Activated CD4-positive, alpha-beta T cell treated with anti-CD3 and anti-CD28 coated beads for 4 hours (primary cell): ENCODE measurements at places on chromosomes 1 and 21.

GRCh38 chr1:63475761-63476160, 47.3 kb downstream of the ITGB3BP start:
- no peak for DNase-seq

DNA sequence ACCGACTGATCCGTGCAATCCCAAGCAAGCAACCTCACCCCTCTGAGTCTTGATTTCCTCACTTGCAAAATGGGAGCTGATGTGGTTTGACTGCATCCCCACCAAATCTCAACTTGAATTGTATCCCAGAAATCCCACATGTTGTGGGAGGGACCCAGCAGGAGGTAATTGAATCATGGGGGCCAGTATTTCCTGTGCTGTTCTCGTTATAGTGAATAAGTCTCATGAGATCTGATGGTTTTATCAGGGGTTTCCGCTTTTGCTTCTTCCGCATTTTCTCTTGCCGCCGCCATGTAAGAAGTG, 58.4 kb downstream of the FHAD1 start:
- no peak for DNase-seq

GRCh38 chr1:180577361-180577760, 18.6 kb downstream of the OVAAL start:
- DNase-seq: no peak

GRCh38 chr1:26690157-26690556, 5.7 kb upstream of the ARID1A start:
- DNase-seq: no peak

DNA sequence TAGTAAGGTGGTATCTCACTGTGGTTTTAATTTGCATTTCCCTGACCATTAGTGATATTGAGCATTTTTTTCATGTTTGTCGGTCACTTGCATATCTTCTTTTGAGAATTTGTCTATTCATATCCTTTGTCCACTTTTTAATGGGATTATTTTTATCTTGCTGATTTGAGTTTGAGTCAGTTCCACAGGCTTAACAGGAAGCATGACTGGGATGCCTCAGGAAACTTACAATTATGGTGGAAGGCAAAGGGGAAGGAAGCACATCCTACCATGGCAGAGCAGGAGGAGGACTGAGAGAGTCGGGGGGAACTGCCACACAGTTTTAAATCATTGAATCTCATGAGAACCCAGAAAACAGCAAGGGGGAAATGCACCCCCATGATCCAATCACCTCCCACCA, 51.1 kb downstream of the ODF2L start:
- no peak for DNase-seq

- DNase-seq: no peak
Observed at GRCh38 chr1:111225717-111226400, 1.7 kb upstream of the CHI3L2 start.

DNA sequence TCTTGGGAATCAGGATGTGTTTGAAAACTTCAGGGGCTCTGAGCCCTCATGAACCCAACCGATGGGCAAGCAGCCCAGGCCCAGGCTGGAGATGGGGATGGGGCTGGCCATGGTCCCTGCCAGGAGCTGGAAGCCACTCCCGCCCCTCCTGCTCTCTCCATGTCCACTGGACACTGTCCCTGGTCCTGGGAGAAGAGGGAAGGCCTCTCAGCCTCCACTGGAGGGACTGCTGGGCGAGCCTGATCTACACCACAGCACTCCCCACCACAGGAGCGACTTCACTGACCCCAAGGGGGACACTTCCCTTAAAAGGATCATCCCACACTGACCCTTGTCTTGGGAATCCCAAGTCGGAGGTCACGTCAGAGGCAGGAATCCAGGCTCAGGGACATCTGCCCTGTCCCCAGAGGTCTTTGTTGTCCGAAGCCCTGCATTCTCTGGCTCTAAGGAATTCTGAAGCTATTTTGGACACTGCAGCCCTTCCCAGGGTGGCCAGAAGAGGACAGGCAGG, 16.9 kb upstream of the COL18A1 start:
- no peak for DNase-seq

- no peak for DNase-seq
Observed at GRCh38 chr1:14599800-14600199, 1.3 kb downstream of the KAZN start.

- no peak for DNase-seq
Observed at GRCh38 chr1:220889333-220889732, 10.1 kb downstream of the HLX start.

DNA sequence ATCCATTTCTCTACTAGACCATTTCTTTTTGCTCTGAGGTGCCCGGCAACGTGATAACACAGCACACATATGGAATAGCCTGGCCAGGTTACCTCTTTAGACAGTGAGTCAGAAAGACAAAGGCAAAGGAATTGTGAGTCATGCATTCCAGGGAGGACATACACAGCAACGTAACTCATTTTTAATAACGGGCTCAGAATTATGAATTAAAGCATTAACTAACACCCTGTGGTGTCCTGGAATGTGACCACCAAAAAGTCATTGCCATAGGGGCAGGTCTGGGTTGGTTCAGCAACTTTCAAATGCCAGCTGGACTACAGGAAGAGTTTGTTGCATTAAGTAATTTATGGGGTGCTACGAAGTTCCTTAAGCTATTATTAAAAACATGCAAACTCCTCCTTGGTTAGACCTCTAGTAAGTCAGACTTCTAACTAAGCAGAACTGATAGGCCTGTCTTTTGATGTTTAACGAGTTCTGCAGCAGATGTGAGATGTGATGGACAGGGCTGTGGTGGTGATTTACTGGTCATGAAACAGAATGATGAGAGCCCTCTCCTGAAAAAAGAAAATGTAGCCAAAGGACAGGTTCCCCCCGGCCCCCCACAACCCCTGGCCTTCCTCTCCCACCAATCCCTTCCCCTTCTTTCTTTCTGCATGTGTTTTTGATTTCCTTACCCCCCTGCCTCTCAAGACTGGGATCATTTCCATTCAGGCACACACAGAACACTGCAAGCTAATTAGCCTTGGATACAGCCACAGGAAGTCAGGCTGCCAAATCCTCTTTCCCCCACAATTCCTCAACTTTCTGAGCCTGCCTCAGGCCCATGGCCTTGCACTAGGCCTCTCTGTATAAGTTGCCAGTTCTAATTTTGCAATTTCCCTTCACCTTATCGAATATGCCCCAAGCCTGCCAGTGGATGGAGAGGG, 88.9 kb upstream of the HAO2 start:
- DNase-seq: no peak

DNA sequence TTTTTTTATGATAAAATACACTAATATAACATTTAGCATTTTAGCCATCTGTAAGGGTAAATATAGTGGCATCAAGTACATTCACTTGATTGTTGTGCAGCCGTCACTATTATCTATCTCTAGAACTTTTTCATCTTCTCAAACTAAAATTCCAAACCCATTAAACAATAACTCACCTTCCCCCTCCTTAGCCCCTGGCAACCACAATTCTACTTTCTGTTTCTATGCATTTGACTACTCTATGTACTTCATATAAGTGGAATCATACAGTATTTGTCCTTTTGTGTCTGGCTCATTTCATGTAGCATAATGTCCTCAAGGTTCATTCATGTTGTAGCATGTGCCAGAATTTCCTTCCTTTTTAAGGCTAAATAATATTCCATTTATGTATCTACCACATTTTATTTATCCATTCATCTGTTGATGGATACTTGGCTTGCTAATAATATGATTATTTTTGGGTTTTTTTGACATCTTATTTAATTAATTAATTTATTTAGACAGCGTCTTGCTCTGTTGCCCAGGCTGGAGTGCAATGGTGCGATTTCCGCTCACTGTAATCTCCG, 69.6 kb upstream of the MACF1 start:
- no peak for DNase-seq

DNA sequence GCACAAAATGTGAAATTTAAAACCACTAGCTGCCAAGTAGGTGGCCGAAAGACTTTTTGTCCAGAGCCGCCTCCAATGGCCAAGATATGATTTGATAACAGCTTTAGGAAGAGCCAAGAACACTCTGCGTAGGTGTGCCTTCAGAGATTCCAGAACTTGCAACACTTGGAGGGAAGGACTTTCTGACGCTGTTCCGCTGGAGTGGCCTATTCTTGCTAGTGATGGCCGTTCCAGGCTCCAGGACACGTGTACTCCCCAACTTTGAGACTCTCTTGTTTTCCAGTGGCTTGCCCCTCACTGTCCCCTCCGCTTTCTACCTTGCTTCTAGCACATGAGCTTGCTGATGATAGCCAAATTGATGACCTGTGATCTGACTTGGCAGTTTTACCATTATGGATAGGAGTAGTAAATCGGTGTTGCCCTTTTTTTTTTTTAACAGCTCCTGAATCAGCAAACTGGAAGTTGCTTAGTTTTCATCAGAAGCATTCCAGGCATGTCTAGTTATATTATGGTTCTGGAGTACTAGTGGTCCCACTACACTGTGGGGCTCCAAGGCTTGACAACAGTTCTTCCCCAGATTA, 1.0 kb downstream of the PRDX6 start:
- no peak for DNase-seq

DNA sequence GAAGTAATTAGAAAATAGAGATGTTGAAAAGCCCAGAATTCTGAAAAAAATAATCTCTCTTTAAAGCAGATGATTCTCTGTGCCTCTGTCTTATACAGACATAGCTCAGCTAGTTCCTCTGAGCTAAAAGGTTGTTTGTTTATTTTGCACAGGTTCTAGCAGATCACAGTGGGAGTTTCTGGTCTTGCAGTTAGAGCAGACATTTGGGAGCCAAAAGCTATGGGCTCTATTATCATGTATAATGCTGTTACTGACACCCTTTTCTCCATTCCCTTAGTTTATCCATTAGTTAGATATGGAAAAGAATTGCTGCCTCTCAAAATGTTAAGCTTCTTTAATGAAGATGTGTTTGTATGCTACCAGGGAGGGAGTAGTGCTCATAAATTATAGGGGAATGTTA, 20.5 kb upstream of the CD55 start:
- DNase-seq: no peak

DNA sequence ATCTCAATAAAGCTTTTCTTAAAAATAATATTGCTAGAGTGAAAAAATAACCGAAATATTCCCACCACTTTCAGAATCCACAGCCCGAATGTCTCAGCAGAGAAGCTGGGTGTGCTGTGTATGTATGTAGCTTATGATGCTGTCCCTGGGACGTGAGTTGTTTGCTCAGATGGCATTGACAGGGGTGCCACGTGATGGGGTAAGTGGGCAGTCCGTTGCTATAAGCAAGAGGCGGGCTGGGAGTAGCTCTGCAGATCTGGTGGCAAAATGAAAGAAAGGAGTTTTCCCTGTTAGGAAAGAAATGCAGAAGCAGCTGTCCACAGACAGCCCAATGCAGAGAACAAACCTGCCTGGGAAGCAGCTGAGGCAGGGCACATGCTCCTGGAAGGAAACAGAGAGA, 3.8 kb upstream of the FAM20B start:
- DNase-seq: no peak

GRCh38 chr1:62280960-62281465, 38.2 kb downstream of the KANK4 start:
- DNase-seq: no peak

DNA sequence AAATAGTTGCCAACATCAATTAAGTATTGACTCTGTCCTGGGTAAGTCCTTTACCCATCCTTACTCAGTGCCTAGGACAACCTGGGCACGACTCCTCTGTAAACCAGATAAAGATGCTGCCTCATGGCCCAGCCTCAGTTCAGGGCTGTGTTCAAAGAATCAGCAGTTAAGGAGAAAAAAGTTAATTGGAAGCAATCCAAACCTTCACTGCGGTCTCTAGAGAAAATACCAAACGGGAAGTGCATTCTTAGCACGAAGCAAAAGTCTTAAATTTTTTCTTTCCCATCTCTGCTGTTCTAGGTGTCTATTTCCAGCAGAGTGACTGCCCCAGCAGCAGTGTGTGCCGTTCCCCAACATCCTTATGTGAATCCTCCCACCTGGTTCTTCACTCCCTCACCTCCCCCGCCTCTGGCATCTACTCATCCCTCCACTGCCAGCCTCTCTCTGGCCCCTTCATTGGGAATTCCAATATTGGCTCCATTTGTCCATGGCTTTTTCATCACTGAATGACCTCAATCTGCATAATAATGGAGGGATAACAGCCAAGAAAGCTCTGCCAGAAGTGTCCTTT, 23.2 kb downstream of the KANK4 start:
- no peak for DNase-seq

GRCh38 chr1:53765657-53766056, 26.7 kb upstream of the GLIS1 start:
- no peak for DNase-seq

DNA sequence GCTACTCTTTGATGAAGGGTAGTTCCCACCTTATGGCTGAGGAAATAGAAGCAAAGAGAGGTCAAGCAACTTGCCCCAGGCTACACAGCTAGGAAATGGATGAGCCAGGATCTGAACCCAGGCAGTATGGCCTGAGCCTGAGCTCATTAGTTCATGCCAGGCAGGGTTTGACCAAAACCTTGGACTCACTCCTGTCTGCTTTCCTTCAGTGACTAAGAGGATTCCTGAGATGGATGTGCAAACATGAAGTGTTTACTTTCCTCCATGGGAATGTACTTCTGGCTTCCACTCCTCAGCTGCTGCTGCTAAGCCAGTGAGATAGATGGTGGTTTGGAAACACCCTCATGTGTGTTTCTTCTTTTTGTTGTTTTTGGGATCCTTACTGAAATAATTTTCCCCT, 35.1 kb upstream of the ERRFI1 start:
- DNase-seq: no peak

DNA sequence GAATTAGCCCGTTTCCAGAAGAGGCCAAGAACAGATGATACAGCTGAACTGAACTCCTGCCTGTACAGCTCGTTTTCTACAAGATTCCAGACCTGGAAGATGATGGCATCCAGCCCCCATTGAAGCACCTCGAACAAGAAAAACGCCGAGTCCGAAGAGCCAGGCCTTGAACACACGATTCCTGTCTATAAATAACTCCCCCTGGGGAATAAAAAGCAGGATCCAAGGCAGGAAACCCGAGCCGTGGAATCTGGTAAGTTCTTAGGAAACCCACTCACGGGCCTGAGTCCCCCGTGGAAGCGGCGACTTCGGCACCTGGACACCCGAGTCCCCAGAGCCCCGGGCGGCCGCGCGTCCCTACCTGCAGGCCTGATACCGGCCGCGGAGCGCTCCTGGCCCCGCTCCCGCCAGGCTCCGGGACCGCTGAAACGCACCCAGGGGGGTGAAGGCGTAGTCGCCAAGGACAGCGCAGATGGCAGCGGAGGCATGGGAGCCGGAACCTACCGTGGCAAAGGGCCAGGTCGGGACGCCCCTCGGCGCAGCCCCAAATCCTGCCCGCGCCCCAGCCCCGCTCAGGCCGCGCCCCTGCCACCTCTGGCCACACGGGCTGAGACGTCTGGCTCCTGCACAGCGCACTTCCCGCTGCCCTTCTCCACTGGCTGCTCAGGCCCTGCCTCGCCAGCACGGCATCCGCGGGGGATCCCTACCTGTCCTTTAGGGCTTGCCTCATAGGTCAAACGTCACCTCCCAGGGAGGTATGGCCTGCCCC, 14.0 kb upstream of the HLCS start:
- peak; percentile 8 for DNase-seq

DNA sequence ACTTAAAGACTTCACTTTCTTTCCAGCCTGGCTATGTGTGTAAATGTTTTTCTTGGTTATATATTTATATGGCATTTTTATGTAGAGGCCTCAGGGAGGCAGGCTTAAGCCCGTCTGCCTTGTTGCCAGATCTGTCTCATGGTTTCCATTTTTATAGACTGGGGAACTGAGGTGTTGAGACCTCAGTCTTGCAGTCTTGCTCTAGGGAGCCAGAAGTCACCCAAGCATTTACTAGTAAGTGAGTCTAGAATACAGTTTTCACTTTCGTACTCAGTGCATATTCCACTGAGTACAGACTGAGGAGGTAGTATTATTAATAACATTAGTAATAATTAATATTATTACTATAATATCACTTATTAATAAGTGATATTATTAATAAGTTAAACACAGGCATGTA, 161.4 kb downstream of the UCK2 start:
- DNase-seq: no peak

- DNase-seq: no peak
Observed at GRCh38 chr1:50335036-50335435, 88.2 kb downstream of the DMRTA2 start.
